ENCODE measurements at places on chromosomes 4 and X.

DNA sequence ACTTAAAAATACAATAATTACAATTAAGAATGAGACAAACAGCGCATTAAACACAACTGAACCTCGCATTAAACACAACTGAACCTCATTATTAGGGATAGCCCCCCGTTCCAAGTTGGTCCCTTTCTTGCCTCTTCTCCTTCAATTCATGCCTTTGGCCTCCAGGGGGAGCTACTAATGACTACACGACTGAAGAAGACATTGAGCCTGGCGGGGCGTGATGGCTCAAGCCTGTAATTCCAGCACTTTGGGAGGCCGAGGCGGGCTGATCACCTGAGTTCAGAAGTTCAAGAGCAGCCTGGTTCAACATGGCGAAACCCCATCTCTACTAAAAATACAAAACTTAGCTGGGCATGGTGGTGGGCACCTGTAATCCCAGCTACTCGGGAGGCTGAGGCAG lies 56.4 kb upstream of the NWD2 start:
- peak; percentile 4 for DNase-seq

DNA sequence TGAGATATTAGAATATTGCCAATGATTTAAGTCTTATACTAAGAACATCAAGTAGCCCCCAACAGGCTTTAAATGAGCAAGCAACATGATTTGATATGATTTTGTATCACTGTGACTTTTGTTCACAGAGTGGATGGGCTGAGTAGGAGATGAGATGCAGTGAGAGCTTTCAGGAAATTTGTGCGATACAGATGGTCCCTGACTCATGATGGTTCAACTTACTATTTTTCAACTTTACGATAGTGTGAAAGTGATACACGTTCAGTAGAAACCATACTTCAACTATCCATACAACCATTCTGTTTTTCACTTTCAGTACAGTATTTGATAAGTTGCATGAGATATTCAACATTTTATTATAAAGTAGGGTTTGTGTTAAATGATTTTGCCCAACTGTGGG lies 78.7 kb upstream of the NWD2 start:
- no peak for DNase-seq

DNA sequence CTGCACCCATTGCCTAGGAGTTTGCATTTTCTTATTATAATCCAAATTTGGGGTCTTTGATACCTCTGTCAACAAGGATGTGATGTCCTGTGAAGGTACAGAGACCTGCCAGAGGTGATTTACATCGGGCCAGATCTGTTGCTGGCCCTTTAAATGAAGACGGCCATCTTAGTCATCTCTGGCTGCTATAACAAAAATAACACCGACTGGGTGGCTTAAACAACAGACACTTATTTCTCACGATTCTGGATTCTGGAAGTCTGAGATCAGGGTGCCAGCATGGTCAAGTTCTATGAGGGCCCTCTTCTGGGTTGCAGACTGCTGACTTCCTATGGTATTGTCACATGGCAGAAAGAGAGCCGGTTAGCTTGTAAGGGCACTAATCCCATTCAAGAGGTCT lies 75.7 kb downstream of the F11 start:
- DNase-seq: no peak

DNA sequence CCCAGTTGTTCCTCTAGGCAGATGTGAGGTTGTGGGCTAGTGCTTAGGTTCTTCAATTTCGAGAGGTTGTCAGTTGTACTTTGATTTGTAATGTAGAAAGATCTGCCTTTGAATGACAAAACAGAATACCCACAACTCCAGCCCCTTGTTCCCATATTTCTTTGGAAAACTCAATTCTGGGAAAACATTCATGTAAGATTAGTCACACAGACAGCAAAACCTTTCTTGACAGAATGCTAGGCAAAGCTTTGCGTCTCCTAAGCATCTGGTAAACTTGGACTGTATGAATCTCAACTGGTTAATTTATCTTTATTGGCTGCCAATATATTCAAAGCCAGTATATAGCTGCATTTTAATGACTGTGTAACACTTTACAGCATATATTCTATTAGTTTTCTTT lies 34.9 kb downstream of the NOCT start:
- DNase-seq: no peak

DNA sequence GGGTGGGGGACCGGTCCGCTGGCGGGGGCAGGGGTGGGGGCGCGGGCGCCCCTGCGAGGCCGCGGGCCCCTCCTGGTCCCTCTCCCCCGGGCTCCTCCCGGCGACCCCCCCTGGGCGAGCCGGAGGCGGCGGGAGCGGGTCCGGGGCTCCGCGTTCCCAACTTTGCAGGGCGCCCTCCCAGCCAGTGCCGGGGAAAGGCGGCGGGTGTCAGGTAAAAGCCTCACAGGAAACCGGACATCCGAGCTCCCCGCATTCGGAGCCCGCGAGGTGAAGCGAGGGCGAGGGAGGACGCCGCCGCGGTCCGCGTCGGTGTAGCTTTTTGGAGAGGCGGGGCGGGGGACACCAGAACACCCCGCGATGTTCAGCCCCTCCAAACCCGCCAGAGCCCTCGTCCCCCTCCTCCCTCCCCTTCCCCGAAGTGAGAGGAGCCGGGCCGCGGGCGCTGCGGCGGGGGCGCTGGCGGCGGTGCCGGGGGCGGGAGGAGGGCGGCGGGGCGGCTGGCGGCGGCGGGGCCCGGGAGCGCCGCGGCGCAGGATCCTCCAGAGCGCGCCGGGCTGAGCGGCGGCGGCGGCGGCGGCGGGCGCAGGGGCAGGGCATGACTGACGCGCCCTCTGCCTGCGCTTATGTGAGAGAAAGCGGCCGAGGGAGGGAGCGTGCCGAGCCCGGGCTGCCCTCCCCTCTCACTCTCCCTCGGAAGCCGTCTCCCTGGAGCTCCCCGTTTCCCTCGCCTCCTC lies at the start of gene VEGFC:
TSS of gene VEGFC (minus strand) at position 597 of the 734 bp plus-strand sequence. CDS start 611 bp downstream, outside the sequence.
- DNase-seq: peak; percentile 45

DNA sequence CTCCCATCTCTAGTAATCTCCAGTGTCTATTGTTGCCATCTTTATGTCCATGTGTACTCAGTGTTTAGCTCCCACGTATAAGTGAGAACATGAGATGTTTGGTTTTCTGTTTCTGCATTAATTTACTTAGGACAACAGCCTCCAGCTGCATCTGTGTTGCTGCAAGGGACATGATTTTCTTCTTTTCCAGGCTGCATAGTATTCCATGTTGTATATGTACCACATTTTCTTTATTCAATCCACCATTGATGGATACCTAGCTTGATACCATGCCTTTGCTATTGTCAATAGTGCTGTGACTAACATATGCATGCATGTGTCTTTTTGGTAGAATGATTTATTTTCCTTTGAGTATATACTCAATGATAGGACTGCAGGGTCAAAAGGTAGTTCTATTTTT lies 18.6 kb upstream of the ANKRD17 start:
- DNase-seq: no peak

DNA sequence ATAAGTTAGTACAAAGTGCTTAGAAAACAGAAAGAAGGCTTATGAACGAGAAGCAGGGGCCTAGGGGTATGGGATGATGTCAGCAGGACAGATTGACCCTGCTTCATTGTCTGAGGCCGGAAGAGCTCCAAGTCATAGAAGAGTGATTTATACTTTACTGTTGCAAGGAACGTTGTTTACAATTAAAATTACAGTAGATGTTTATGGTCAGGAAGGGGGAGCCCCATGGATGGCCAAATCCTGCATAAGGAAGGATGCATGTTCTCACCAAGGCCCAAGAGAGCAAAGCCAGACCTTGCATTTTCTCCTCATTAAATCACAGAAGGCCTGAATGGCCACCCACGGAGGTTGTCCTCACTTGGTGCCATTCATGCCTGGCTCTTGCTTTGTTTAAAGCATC lies 115.3 kb downstream of the LDB2 start:
- DNase-seq: no peak

- no peak for DNase-seq
Measured at GRCh38 chr4:141389649-141390048, 169.0 kb downstream of the ZNF330 start.

- DNase-seq: no peak
Measured at GRCh38 chr4:151519728-151520415, 110.9 kb downstream of the FHIP1A start.

- no peak for DNase-seq
Measured at GRCh38 chr4:16843831-16844508, 54.5 kb downstream of the LDB2 start.

DNA sequence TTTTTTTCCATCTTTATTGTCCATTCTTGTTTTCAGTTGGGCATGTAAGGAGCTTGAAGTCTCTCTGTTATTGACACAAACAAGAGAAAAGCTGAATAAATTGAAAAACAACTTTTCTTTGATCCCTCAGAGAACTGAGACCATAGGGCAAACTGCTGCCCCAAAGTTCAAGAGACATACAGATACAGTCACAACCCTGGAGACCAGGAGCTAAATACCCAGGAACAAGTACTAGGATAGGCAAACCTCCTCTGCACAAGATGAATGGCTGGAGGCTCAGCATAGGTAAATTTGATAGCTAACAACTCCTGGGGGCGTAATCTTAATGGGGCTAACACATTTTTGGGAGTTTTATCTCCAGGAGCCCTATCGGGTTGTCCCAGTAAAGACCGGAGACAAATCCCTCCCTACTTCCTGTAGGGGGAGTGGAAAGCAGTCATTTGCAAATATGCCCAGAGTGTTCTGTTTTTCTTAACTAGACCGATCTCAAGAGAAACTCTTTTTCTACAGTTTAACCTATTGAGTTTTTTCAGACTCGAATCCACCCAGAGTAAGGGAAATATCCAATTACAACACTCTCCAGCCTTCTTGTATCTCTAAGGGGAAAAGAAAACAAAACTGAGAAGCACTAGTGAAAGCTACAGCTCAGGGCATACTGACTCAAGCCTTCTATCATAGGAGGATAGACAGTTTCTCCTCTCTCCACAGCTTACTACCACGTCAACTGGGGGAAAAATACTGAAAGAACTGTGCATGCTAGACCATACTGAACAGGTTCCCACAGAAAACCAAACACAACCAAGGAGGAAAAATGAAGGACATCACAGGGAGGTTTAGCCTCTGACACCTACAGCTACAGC lies 23.1 kb downstream of the MAGEA8 start:
- peak; percentile 46 for DNase-seq

DNA sequence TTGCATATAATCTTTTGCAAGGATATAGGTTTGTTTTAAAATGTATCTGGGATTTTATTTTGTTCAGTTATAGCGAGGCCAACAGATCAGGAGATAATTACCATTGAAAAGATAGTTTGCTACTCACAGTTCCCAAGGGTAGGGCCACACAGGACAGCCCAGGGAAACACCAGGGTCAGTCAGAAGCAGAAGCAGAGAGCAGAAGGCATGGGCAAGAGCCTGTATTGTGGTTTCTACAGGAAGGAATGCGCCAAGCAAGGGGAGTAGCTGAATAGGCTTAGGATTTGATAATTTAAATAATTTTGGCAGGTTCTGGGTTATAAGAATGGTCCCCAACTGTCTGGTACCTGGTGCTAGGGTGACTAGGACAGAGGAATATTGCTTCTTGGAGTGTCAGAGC lies 61.6 kb downstream of the SYNPO2 start:
- no peak for DNase-seq

DNA sequence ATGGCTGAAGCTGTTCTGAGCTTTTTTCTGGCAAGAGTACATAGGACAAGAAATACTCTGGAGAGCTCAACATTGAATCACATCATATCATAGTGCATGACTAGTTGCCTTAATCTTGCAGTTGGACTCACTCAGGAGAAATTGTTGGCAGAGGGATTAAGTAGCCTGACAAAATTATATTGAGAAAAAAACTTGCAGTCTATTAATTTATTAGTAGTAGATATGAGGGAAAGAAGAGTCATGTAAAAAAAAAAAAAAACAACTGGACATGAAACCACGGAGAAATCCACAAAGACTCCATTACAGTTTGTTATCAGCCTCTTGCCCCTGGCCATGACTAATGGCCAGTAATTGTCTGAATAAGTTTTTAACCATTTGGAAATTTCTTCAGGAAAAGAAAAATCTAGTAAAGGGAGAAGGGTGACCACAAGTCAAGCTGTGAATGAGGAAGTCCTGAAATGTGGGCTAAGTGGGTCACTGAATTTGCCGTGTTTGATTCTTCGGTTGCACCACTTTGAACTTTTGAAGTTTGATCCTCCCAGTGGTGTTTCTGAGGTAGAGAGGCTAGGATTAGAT lies 45.6 kb downstream of the FHL1 start:
- DNase-seq: no peak

DNA sequence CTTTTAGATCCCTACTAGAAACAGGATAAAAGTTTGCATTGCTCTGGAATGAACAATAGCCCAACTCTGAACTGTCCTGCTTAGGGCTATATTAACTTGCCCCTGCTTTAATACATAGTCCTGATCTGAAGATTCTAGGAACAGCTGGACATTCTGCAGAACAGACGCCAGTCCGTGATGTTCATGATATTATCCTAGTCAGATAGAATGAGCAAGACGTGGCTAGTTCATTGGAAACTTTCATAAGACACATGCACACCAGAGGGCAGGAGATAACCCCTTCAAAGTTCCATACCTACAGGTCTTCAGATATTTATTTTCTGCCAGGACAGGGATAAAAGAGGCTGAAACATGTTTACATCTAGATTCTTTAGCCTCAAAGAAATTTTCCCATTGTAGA lies 75.5 kb upstream of the CLNK start:
- DNase-seq: no peak

GRCh38 chrX:136261321-136261720 lies 10.1 kb upstream of the MAP7D3 start:
- no peak for DNase-seq

All from GM12865 (cell line).